ENCODE measurements at places on chromosomes 13 and 19.

DNA sequence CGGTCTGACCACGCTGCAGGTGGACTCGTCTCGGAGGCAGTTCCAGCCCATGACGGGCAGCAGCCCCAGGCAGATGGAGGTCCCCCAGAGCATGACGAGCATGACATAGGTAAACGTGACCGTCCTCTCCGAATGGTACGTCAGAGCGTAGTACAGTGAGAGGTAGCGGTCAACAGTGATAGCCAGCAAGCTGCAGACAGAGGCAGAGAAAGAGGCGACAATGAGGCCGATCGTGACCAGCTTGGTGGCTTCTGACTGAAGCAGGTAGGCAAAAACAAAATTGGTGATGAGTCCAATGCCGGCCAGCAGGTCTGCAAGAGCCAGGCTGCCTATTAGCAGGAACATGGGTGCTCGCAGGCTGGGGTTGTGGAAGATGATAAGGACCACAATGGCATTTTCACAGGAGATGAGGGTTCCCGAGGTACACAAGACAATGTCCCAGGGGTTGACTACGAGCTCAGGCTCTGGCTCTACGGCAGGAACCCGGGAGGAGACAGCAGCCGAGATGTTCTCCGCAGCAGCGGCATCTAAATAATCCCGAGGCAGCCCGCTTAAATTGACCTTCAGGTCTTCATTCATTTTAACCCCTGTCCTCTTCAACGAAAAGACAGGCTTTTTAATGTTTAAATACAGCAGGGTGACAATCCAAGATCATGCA is 1.2 kb downstream of the GPR12 start:
- DNase-seq: no peak

DNA sequence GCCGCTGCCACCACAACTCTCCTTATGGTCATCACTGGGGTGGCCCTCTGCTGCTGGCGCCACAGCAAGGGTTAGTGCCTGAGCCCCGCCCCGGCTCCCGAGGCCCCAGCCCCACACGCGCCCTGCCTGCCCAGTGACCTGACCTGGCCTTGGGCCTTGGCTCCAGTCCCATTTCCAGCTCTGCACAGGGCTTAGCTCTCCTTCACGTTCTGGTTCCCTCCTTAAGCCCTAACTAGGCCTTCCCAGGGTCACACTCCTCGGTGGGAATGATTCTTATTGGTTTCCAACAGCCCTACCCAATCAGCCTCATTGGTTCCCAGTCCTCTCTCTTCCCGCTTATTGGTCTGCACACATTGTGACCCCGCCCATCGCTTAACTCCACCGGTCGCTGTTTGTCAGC is 5.8 kb downstream of the KIRREL2 start:
- no peak for DNase-seq

GRCh38 chr19:42242512-42243409 is at the start of gene GSK3A:
TSS of gene GSK3A (minus strand) at chr19:42242602. CDS start at chr19:42242465, 137 bp downstream.
- peak; percentile 93 for DNase-seq

- no peak for DNase-seq
Measured at GRCh38 chr13:30169442-30169841, 137.9 kb downstream of the KATNAL1 start.

DNA sequence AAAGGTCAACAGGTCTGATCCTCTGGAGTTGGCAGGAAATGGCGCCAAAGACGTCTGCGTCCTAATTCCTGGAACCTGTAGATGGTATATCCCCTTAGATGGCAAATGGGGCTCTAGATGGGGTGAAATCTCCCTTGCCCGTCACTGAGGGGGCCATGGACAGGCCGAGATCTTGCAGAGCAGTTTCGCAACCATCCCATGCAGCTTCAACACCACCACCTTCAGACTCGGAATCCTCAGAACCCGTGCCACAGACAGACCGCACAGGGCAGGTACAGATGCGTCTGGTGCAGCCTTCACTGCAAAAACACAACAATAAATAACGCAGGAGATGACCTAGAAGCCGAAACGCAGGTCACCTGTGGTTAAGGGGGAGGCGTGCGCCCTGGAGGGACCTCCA is 17.7 kb downstream of the REXO1 start:
- DNase-seq: no peak

DNA sequence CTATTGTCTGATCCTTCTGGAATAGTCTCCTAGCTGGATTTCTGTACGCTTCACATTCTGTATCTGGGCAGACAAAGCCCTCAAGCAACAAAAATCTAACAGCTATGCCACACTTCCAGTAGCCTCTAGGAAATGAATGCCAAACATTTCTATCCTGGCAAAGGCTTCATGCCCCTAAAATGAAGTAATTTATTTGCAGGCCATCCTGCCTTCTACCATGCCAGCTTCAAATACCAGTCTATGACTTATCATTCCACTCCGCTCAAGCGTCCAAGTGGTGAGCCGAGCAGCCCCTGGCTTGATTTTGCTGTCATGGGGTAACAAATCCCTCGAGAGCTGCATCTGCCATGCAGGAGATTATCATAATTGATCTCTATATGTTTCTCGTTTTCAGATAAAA is 86.9 kb downstream of the LHFPL6 start:
- DNase-seq: no peak

DNA sequence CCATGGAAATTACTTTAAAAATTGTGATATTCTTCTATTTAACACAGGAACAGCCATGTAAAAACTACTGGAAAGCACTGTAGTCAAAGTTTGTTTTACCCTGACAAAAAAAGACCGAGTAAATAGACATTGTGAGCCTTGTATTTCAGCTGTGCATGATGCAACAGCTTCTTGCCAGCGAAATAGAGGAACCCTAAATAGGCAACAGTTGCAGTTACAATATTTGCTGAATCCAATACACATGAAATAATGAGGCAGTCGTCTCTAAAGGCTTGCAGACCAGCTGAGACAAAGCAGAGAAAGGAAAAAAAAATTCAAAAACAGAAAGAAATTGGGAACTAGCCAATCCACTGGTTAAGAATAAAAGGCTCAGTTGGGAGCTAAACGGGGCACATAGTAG is 1001.1 kb downstream of the OLFM4 start:
- no peak for DNase-seq

- no peak for DNase-seq
Measured at GRCh38 chr19:39481229-39481545, 549 bp downstream of the TIMM50 start.

All from anterior cingulate cortex (tissue), 58 donors.